ENCODE measurements at places on chromosomes 12 and 14.

GRCh38 chr12:62714774-62715721 lies 219.9 kb downstream of the PPM1H start:
- DNase-seq = no peak

- DNase-seq = no peak
Observed at GRCh38 chr14:66850258-66850888, 338.9 kb upstream of the GARIN2 start.

GRCh38 chr14:51547701-51548100 lies 104.0 kb upstream of the FRMD6 start:
- DNase-seq = no peak

- DNase-seq = no peak
Observed at GRCh38 chr14:104826861-104827176, 25.9 kb downstream of the ZBTB42 start.

DNA sequence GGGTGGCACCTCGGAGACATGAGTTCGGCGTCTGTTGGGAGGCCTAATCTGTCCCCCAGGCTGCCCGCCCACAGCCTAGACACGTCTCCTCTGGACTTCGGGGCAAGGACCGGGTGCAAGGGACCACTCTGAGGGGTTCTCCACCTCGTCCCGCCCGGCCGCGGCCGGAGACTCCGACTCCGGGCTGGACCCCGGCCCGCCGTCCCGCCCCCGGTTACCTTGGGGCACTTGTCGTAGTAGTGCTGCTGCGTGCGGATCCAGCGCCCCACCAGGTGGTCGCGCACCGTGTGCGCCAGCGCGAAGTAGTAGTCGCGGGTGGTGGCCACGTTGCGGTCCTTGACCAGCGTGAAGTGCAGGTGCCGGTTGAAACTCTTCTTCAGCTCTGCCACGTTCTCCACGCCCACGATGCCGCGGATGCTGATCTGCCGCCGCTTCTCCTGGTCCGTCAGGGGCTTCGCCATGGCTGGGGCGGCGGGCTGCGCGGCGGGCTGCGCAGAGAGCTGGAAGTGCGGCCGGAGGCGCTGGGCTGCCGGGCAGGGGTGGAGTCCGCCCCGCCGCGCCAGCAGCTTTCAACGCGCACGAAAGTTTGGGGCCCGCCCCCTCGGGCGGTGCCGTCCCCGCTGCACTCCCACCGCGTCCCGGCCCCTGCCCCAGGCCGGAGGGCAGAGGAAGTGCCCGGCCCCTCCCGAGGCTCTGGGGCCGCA lies at the start of gene PYGL:
PYGL (minus strand) TSS at position 541 of the 704 bp plus-strand sequence; CDS start at position 461, 80 bp downstream.
- no peak for DNase-seq

- DNase-seq = no peak
Observed at GRCh38 chr12:114868995-114869834, 185.2 kb upstream of the TBX3 start.

DNA sequence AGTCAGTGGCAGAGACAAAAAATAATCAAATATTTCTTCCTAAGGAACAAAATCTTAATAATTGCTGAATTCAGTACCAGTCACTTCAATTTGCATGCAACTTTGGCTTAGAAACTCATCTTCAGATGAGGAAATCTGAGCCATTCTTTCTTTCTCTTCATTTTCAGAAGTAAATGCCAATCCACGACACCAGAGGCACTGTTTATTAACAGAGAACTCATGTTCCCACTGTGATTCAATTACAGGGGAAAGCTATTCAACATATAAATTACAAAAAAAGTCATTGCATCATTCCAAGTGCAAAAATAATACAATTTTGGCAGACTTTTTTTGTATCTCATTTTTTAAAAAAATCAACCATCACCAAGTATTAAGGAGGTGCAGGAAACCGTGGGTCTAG lies 816.1 kb upstream of the TMEM132C start:
- DNase-seq = no peak

DNA sequence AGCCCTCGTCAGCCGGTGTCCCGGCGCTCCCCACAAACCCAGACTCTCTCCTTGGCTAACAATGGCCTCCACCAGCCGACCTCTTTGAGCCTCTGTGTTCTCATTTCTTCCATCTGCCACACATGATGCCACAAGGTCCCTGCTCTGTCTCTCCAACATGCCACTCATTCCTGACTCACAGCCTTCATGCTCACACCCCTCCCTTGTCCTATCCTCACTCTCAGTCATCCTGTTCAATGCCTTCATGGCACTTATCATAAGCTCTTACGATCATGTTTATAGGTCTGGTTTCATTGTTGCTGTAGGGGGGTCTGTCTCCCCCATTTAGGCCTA lies 9.6 kb upstream of the SERPINA11 start:
- no peak for DNase-seq

- no peak for DNase-seq
Observed at GRCh38 chr14:72822946-72823611, 70.8 kb downstream of the DPF3 start.

DNA sequence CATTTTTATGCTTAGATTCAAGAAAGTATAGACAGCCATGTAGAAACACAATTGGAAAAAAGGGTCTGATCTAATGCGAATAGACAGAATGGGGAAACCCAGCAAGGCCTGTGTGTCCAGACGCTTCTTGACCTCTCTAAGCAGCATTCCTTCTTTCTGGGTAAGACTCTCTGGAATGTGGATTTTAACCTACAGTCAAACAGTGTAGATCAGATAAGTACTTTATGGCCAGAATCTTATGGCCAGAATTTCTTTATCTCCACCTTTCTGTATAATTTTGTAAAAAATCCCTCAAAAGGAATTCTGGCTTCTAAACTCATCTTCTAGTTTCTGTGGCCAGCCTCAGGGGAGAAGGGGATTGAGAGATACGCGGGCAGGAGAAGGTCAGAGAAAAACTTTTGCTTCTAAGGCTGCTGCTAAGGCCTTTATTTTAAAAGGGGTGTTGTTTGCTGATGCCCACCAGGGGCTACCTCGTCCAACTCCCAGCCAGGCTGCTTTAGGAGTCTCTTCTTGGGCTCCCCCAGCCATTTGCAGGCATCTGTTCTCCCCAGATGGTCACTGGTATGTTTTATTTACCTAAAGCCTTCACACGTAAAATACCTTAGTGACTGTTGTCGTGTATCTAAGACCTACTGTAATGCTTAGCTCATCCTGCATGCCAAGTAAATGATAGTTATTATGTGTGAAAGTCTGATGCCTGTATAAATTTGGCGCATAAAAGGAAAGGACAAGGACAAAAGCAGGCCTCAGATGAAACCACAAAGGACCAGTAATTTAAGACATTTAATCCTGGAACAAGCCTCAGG lies 68.4 kb downstream of the ANO6 start:
- no peak for DNase-seq

- no peak for DNase-seq
Observed at GRCh38 chr14:92585981-92586937, 72.7 kb downstream of the RIN3 start.

GRCh38 chr12:11621797-11622423 lies 27.6 kb upstream of the ETV6 start:
- DNase-seq = no peak

DNA sequence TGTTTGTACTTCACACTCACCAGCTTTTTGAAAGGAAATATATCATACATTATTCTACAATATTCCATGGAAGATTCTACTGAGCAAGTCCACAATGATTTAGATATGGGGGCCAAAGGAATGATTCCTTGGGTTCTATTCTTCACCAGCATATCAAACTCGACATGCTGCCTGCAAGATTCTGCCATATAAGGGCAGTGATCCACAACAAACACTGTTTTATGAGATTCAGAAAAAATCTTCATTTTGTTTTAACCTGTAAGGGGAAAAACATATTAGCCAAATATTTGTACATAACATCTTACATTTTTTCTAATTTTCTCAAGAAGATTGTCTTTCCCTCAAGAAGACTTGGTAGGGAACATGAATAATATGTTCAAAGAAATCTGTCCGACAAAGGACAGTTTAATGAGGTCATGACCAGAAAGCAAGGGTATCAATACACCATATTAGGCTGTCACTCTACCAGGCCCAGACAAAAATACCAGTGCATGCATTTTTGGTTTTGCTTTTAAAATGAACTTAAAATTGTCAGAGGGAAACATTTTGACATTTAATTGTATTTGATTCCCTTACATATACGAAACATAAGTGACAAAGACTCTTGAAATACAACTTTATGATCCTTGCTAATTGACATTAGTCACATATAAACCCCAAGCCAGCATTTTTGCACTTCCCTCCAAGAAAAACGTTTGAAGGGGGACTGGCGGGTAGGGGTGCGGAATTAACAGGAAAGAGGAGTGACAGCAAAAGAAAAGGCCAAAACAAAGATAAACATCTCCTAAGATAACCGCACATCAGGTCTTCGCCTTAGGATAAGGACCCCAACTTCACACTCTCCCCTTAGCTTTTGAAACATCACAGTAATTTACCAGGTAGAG lies 980 bp downstream of the INTS13 start:
- no peak for DNase-seq

GRCh38 chr14:22627506-22628263 lies 16.5 kb downstream of the OR6J1 start:
- DNase-seq = no peak

- DNase-seq = no peak
Observed at GRCh38 chr14:26526137-26526536, 71.7 kb downstream of the NOVA1 start.

DNA sequence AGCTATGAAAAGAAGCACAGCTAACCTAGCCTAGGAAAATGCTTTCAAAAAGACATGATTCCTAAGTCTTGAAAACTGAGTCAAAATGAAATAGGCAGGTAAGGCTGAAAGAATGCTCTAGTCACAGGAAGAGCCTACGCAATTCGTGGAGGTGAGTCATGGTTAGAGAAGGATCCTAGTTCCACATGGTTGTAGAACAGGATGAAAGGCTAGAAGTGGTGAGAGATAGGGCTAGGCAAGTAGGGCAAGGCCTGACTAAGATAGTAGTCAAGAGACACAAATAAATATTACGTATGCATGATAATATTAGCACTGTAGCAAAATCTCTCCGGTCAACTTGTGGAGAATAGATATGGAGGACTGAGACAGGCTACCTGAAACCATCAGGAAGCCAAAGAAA lies 47.2 kb downstream of the PLCZ1 start:
- no peak for DNase-seq

DNA sequence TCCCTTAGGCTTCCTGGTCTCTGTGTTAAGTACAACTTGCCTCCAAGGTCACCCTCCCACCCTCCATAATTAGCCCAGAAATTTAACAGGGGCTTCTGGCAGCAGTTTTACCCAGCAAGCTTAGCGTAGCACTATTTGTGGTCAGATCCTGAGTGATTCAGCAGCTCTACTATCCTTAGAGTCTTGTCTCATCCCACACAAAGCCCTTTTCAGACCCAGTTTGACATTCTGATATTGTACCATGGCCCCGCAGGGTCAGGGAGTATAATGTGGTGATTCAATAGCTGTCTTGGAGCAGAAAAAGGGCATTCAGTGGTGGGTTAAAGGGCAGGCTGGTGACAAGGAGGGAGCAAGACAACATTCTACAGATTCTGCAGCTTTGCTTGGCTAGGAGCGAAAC lies 153.8 kb upstream of the DDHD1 start:
- no peak for DNase-seq

DNA sequence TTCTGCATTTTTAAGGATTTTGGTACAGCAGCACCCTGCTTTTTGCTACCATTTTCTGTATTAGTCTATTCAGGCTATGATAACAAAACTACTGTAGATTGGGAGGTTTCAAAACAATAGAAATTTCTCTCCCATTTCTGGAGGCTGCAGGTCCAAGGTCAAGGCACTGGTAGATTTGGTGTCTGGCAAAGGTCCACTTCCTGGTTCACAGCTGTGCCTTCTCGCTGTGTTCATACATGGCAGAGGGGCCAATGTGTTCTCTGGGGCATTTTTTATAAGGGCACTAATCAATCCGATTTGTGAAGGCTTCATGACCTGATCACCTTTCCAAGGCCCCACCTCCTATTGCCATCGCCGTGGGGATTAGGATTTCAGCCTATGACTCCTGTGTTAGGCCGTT lies 268.1 kb upstream of the RTL1 start:
- DNase-seq = no peak

- DNase-seq = no peak
Observed at GRCh38 chr12:80937391-80938238, at the start of gene LIN7A. Gene LIN7A, minus strand, starts transcription at chr12:80937934. Its CDS starts 212 bp downstream, at chr12:80937722.

- no peak for DNase-seq
Observed at GRCh38 chr14:86675059-86675458, 1145.1 kb downstream of the FLRT2 start.

DNA sequence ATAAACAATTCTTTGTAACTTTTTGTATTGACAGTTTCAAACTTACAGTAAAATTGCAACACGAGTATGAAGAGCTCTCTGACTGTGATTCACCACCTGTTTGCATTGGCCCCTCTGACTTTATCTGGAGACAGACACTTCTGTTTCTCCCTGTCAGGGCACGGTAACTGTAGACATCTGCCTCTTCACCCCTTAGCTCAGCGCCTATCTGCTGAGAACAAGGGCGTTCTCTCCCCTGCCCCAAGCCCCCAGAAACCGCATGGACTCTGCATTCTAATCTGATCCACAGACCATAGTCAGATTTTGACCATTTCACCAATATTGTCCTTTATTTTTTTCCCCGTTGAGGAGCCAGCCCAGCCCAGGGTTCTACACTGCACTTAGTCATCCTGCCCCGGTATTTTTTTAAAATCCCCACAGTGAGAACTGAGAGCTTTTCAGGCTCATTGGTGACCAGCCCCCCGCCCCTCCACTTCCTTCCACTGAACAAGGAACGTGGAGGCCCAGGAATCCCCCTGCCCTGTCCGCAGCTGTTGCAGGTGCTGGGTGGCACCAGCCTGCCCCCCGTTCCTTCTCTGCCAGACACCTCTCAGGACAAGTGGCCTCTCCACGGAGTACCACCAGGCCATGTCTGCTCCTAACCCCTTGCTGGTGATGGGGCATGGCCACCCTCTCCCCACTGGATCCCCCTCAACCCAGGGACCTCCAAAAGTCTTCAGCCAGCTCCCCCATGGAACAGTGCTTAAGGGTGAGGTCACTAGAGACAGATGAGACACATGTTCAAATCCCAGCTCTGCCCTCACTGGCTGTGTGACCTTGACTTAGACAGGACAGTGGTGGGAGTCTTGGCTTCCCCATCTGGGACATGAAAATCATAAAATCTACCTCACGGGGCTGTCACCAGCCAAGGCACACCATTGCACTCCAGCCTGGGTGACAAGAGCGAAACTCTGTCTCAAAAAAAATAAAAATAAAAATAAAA lies 11.2 kb downstream of the RHOF start:
- peak; percentile 37 for DNase-seq

- no peak for DNase-seq
Observed at GRCh38 chr12:55671746-55672145, 35.1 kb downstream of the OR10P1 start.

DNA sequence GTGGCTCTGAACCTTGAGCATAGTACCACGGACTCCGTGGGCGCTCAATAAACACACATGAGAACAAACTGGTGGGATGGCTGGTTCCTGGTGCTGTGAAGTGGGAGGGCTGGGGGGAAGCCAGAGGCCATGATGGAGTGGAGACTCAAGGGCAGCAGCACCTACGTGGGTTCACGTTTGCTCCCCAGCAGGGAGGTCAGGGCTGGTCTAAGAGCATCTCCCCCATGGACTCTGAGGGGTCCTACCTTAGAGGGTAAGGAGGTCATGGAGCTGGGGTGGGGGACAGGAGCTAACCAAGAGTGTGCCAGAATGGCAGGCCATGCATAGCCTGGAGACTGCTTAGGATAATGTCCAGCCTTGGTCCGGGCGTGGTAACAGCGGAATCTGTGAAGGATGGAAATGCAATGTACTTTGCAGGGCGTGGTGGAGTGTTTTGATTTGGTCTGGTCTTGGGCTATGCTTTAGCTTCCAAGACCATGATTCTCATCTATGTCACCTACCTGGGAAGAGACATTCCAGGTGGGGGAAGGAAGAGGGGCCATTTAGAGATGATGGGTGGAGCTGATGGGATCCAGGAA lies 103.0 kb downstream of the PRMT8 start:
- no peak for DNase-seq

- DNase-seq = no peak
Observed at GRCh38 chr12:28027947-28028724, 55.6 kb upstream of the PTHLH start.
